DMS153 (cell line): ENCODE measurements at places on chromosomes 2 and 18.

DNA sequence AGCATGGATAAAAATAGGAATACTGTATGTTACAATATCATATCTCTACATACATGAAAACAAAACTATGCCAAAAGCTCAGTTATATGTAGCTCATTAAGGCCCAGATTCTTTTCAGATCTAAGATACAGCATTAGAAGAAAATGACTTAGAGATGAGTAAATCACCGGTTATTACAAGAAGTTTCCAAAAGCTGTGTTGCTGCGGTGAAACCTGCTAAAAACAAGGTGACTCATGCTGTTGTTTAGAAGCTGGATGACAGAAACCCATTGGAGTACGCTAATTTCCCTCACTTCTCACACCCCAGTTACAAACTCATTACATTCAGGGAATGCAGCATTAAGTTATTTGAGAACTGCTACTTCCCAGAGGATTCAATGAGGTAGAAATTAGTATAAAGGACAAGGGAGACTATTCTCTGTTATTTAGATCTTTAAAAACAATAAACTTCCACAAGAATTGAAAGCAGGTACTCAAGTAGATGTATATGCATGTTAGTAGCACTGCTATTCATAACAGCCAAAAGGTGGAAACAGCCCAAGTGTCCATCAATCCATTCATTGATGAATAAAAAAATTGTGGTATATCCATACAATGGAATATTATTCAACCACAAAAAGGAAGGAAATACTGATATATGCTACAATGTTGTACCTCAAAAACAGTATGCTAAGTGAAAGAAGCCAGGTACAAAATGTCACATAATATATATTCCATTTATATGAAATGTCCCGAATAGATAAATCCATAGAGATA lies 32.6 kb downstream of the RBKS start:
- DNase-seq, result no peak

DNA sequence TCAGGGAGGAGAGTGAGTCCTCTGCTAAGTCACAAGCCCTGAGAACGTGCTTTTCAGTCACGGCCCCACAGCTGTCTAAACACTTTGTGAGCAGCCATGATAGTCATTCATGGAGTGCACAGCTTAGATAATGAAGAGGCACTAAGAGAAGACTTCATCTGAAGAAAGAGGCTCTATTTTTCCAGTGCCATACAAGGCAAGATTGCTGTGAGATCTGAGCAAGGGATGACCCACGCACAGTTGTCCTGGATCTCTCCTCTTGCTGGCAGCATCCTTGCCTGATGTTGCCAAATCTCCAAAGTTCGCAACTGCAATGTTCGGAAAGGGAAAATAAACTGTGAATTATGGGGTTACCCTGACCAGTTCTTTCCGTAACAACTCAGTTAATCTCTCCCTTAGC lies 418.7 kb downstream of the MEIS1 start:
- no peak for DNase-seq

- no peak for DNase-seq
Measured at GRCh38 chr2:101560780-101561315, 85.9 kb upstream of the RFX8 start.

DNA sequence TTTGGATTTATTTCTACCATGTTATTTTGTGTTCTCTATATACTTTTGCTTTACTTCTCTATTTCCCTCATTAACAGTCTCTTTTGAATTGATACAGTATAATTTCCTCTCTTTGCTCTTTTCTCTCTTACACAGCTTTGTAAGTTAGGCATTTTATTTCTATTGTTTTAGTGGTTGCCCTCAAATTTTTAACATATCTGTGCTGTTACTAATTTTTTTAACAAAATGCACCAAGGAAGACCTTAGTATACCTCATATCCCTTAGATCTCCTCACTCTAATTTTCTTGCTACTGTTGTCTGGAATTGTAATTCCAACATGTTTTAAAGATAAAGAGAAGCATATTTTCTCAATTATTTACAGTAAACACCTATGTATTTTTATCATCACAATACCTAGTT lies 416.8 kb upstream of the SLC14A2 start:
- no peak for DNase-seq
